ENCODE measurements at places on chromosomes 16 and 17.

- DNase-seq: peak; percentile 61
Measured at GRCh38 chr17:77466140-77466539, 325.4 kb downstream of the SEC14L1 start.

- peak; percentile 53 for DNase-seq
Measured at GRCh38 chr17:55763856-55764255, 13.0 kb downstream of the PCTP start.

GRCh38 chr17:8555062-8555461, 75.5 kb downstream of the MYH10 start:
- DNase-seq: no peak

- DNase-seq: peak; percentile 72
Measured at GRCh38 chr17:78645421-78646295, 68.5 kb upstream of the DNAH17 start.

DNA sequence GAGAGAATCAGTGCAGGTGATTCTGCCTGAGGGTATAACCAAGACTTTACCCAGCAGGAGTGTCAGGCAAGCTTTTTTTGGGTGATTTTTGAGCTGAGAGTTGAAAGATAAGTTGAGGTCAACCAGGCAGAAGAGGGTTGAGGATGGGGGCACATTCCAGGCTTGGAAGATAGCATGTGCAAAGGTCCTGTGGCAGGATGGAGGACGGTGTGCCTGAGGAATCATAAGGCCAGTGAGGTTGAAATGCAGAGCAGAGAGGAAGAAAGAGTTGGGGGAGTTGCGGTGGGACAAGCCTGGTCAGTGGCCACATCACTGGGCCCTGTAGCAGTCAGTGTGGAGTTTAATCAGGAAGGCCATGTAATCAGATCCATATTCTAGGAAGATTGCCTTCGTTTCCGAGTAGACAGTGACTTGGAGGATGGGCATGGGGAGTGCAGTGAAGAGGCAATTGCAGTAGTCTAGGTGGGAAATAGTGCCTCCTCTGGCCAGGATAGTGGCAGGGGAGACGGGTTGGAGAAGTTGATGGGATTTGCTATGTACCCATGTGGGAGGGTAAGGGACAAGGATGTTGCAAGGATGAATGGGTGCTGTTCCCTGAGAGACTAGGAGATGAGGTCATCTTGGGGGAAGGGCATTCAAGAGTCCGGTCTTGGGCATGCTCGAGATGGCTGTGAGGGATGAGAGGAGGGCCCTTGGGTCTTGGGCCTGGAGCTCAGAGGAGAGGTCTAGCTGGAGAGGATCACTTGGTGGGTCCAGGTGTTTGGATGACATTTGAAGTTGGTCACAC, 3.9 kb downstream of the PLEKHG4 start:
- peak; percentile 38 for DNase-seq

DNA sequence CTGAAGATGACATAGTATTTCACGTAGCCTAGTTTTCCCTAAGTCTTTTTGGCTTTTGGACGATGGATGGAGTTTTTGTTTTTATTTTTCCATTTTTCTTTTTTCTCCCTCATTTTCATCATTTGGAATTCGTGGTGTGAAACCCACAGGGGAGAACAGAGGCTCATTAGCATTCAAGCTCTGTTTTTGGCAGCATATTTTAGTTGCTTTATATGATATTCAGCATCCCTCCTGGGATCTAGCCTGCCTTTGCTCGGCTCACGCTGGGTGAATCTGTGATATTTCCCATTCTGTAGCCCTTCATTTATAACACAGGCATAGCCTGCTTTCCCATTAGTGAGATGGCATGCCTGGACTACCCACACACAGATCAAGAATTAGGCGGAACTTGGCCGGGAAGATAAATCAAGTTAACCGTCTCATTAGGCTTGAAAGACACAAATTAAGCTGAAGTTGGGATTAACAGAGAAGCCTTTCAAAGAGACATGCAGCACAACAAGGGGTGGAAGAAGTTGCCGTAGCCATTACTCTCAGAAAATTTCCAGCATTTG, 20.1 kb upstream of the CLEC19A start:
- no peak for DNase-seq

All from cardiac muscle cell (in vitro differentiated cells and primary cell).